Activated CD4-positive, alpha-beta memory T cell treated with anti-CD3 and anti-CD28 coated beads, Interleukin-2, amount 10 ng/mL, durations not matched to agents 7 days and 5 days (primary cell): ENCODE measurements at places on chromosomes 6 and 20. TPM values are rescaled to one million over a fixed set of nuclear protein-coding genes. Genes with fewer than 3 reads are reported as not detected.

CBLN4 gene
- total RNA-seq, result not detected

SLC17A3 gene
- 0.15 TPM for total RNA-seq

SLC39A7 gene
- total RNA-seq, result 52.8 TPM

- H3K4me3 ChIP-seq, result no peak overlapping the region
These were observed 73.1 kb downstream of the ZMYND8 start for GRCh38 chr20:47283411-47283810.

- peaks cover 12% of the 10 kb centered on the region for H3K4me1 ChIP-seq
- no peaks in the 10 kb centered on the region for H3K27me3 ChIP-seq
- no peak for DNase-seq
- H3K27ac ChIP-seq, result no peak overlapping the region
- H3K4me3 ChIP-seq, result no peak overlapping the region
These were observed 46.0 kb downstream of the NUDT3 start for GRCh38 chr6:34346175-34347119.

DNA sequence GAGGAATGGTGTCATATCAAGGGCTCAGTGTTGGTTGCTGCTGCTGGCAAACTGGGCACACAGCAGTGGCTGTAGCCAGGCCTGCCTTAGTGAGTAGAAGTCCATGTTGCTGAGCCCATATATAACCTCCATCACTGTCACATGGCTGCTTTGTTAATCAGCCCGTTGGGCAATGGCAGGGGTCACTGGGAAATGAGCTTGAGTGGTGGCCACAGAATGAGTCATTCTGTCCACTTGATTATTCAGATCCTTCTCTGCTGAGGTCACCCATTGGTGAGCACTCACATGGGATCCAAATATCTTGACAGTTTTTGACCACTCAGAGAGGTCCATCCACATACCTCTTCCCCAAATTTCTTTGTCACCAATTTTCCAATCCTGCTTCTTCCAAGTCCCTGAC lies 898.9 kb upstream of the EYS start:
- no peak overlapping the region for H3K4me3 ChIP-seq
- H3K4me1 ChIP-seq, result no peaks in the 10 kb centered on the region
- no peak for DNase-seq
- no peaks in the 10 kb centered on the region for H3K36me3 ChIP-seq
- no peaks in the 10 kb centered on the region for H3K27me3 ChIP-seq

- no peak overlapping the region for H3K27ac ChIP-seq
- peaks cover 7% of the 10 kb centered on the region for H3K36me3 ChIP-seq
- DNase-seq, result no peak
- H3K4me1 ChIP-seq, result no peaks in the 10 kb centered on the region
- H3K4me3 ChIP-seq, result no peak overlapping the region
- no peaks in the 10 kb centered on the region for H3K27me3 ChIP-seq
These were observed 63.8 kb downstream of the HECA start for GRCh38 chr6:139198529-139199288.

GRCh38 chr20:17601957-17602356 lies 32.1 kb downstream of the DSTN start:
- H3K4me1 ChIP-seq, result peaks cover 13% of the 10 kb centered on the region
- no peak overlapping the region for H3K4me3 ChIP-seq
- H3K27me3 ChIP-seq, result no peaks in the 10 kb centered on the region
- H3K27ac ChIP-seq, result no peak overlapping the region
- peaks cover 34% of the 10 kb centered on the region for H3K36me3 ChIP-seq
